ENCODE measurements at places on chromosomes 2 and 18. TPM values are rescaled to one million over a fixed set of nuclear protein-coding genes. Genes with fewer than 3 reads are reported as not detected.

PKDCC gene
- 25.1 TPM for polyA plus RNA-seq

DNA sequence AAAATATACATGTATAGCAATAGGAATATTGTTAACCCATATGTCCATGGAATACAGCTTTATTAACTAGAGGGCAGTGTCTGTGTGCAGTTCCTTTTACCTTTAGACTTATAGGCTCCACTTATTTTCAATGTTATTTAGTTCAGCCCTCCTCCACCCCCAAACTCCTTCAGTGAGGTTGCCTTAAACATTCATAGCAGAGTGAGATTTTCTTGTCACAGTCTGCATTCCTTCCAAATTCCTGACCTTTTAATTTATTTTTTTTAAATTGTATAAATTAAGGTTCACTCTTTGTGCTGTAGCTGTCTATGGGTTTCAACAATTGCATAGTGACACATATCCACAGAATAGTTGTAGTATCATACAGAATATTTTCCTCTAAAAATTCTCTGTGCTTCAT, 30.9 kb downstream of the TFPI start:
- no peak for DNase-seq

- no peak for DNase-seq
Observed at GRCh38 chr2:72129681-72130340, 17.9 kb downstream of the CYP26B1 start.

GRCh38 chr2:151030663-151031230, 230.9 kb downstream of the RBM43 start:
- no peak for DNase-seq

DNA sequence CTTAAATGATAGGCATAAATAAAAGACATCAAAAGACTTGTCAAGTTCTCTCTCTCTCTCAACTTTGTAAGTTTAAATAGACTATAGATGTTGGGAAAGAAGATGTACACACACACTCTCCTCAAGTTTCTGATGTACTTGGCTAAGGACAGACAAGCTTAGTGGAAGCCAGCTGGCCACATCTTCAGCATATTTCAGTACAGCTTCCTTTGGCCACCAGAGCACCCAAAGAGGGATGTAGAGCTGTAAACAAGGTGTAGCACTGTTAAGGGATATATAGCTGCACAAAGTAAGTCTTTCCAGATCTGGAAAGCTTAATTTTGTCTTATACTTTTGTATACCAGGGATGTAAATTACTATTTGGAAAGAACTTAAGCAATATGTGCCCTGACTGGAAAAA, 64.3 kb upstream of the MSTN start:
- no peak for DNase-seq

DNA sequence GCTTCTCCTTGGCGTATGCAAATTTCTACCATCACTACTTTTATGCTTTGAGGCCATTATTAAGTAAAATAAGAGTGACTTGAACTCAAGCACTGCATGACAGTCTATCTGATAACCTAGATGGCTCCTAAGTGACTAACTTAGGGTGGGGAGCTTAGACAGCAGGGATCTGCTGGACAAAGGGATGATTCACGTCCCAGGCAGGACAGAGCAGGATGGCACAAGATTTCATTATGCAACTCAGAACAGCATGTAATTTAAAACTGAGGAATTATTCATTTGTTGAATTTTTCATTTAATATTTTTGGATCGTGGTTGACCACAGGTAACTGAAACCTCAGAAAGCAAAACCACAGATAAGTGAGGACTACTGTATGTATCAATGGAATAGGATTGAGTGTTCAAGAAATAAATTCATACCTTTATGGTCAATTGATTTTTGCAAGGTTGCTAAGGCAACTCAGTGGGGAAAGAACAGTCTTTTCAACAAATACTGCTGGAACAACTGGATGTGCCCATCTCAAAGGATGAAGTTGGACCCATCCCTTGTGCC, 115.3 kb downstream of the MBD2 start:
- DNase-seq: no peak
